ENCODE measurements at places on chromosomes 11 and 22.

- no peak for DNase-seq
These were observed 1.4 kb upstream of the OVOL1 start for GRCh38 chr11:65785319-65786007.

- DNase-seq: no peak
These were observed 2.3 kb upstream of the APLNR start for GRCh38 chr11:57239348-57239747.

GRCh38 chr22:34283844-34284243 lies 363.6 kb upstream of the LARGE1 start:
- no peak for DNase-seq

GRCh38 chr11:2426826-2427521 lies 17.3 kb downstream of the TRPM5 start:
- no peak for DNase-seq

DNA sequence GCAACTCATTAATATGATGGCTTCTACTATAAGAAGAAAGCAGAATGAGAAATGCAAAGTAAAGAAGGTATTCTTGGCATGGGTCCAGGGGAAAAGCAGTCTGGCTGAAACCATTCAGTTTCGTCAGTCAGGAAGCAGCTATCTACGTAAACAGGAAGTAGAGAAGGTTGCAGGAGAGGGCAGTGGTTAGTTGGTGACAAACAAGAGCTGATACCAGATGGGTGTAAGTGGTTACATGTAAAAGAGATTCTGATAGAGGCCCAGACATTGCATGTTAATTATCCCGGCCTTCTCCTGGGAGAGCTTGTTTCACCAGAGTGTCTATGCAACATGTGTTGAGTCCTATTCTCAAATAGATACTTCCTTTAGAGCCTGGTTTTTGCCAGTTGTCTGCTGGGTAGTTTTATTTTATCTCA lies 58.4 kb upstream of the PSMA1 start:
- DNase-seq: no peak

DNA sequence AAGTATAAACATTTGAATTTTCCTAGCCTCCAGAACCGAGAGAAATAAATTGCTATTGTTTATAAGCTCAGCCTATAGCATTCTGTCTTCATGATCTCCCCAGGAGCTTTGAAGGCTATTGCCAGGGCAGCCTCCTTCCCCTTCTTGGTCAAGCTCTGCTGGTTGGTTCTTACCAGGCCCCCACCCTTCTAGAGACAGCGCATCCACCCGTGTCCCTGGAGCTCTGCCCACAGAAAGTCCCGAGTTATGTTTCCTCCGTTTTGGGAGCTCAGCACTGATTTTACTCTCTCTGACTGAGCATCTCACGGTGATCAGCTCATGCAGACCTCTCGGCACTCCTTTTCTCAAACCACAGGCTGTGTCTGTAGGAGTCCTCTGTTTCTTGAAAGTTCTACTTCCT lies 123.8 kb upstream of the SORL1-AS1 start:
- no peak for DNase-seq

GRCh38 chr22:41613456-41613855 lies 7.4 kb downstream of the DESI1 start:
- DNase-seq: no peak

GRCh38 chr11:31779374-31779791 lies 31.7 kb downstream of the PAX6 start:
- no peak for DNase-seq

DNA sequence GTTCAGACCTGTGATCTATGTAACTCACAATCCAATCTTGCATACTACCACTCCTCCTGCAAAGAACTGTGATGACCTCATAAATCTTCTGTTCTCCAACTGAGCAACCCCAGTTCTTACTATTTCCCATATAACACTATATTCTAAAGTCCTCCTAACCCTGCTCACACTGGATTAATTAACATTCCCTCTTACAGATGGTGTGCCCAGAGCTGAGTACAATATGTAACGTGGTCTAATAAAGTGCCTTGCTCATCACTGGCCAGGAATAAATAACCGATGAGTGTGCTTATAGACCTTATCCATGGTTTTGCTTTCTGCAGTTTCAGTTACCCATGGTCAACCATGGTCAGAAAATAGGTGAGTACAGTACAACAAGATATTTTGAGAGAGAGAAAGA lies 28.6 kb downstream of the PRCP start:
- DNase-seq: no peak

DNA sequence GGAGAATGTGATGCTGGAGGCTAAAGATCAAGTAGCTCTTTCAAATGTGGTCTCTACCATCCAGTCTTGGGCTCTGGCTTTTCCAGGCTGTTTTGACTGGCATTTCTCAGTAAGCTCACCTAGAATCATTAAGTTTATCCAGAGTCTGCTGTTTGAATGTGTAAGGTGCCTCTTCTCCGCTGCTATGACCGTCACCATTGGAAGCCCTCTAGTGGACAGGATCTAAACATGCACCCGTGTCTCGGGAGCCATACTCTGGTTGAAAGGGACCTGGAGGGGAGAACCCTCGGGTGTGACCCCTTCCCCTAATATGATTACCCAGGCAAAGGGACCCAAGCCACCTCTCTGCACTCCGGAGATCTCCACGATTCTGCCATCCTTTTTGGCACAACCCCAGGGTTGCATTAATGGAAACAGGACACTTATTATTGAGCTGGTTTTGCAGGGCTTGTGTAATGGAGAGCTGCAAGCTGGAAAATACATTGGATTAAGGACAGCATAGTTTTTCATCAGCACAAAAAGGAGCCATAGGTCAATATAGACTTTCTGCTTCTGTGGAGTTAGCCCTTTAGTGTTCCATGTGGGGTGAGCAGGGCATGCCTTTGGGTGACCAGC lies 191.0 kb upstream of the LARGE1 start:
- DNase-seq: no peak

DNA sequence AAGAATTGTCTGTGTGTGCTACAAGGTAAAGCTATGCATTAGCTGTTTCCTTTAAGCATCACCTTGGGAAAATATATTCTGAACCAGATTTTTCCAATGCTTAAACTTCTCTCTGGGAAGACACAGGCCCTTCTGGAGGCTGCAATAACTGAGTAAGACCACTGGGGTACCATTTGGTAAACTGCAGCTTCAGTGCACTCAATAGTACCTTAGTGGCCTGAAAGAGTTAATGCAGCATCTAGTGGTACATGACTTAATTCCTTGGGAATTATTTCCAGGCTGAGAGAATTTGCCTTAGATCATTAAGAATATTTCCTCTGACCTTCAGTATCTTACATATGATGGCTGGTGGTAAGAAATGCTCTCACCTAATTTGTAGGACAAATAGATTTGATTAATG lies 727.4 kb downstream of the DLG2 start:
- no peak for DNase-seq

GRCh38 chr22:25352294-25352680 lies 132.8 kb downstream of the CRYBB2 start:
- no peak for DNase-seq

- DNase-seq: no peak
These were observed 36.2 kb downstream of the LIF start for GRCh38 chr22:30210235-30210909.

DNA sequence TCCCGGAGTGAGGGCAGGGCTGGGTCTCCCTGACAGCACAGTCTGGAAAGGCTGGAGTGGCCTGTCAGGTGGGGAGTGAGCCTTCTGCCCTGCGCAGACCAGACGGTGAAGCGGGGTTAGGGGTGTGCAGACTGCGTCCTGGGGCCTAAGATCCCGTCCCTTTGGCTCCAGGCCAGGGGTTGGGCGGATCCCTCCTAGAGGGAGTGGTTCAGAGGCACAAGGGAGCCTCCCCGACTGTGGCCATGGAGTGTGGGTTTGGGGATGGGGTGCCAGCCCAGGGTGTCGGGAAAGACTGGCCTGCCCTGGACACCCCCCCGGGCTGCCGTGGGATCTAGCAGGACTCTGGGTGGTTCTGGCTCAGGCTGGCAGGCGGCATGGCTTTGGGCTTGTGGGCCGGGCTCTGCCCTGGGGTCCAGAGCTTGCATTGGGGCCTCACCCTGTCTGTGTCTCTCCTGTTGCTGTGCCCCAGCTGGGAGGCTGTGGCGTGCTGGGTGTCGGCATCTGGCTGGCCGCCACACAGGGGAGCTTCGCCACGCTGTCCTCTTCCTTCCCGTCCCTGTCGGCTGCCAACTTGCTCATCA lies 19.5 kb downstream of the TSPAN4 start:
- no peak for DNase-seq

GRCh38 chr11:67636962-67637361 lies 2.6 kb downstream of the TBX10 start:
- DNase-seq: no peak
